ENCODE measurements at places on chromosomes 3 and 15.
A peak's percentile ranks its signal among the peaks of the same experiment; 100 is the strongest.

DNA sequence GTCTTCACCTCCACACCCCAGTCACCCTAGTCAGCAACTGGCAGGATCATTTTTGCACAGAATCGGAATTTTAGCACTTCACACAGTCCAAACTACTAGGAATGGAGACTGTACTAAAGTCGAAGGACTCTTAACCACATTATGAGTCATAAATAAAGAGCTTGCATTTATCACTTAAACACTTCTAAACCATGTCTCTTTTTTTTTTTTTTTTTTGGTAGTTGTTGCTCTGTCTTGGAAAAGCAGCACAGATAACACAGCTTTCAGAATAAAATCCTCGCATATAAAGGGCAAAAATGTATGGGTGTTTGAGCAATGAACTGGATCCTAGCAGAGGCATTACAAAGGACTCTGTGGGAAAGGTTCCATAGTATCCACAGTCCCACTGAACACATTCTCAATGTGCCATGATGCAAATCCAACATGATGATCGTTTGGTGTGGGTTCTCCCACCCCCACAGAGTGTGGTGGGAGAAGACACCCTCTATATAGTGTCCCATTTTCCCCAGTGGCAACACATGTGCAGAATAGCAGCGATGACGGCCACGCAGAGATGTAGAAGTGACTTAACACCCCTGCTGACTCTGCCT is 47.1 kb downstream of the FOXP1 start:
- DNase-seq, result no peak

DNA sequence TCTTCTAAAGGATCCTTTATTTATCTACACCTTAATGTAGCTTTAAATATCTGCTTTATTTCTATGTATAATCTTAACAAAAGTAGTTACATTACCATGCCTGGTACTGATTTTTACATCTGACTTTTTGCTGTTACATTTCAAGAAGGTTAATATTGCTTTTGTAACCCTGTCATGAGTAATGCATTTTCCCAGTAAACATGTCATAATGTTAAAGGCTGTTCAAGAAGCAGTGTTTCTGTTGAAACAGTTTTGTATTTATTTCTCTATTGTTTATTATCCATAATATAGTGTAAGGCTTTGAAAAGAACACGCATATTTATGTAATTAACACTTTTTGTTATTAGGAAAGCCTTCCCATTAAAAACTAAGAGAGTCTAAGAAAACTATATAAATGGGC is 98.5 kb upstream of the SOX2 start:
- DNase-seq, result no peak

- peak; percentile 35 for DNase-seq
Measured at GRCh38 chr3:69791919-69792399, 52.7 kb downstream of the MITF start.

GRCh38 chr3:195394700-195395099 is 48.1 kb downstream of the ACAP2 start:
- DNase-seq, result no peak

Data from RPMI8226 (cell line).